Amniotic stem cell (primary cell): ENCODE measurements at places on chromosomes 2 and 18.
A peak's percentile ranks its signal among the peaks of the same experiment; 100 is the strongest.

GRCh38 chr18:30828700-30829099 lies 213.8 kb downstream of the DSC3 start:
- DNase-seq: no peak

- DNase-seq: no peak
Measured at GRCh38 chr18:13353084-13353823, 134.7 kb downstream of the LDLRAD4 start.

DNA sequence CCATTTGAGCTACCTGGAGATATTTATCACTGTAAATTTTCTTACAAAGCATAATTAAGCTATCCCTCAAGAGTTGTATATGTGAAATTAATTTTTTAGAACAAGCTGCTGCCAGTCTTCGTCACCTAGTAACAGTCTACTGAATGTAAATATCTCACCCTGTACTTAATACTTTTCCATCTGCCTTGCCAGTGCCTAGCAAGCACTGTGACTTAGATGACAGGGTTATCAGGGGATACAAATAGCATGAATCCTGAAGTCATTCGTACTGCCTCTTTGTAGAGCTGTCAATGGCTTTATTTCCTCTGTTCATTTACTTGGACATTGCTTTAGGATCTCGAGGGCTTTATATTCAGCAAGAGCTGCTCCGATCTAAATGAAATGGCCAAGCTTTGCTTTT lies 763.6 kb downstream of the ADCYAP1 start:
- DNase-seq: no peak

- DNase-seq: no peak
Measured at GRCh38 chr2:3126171-3126910, 251.3 kb downstream of the EIPR1 start.

DNA sequence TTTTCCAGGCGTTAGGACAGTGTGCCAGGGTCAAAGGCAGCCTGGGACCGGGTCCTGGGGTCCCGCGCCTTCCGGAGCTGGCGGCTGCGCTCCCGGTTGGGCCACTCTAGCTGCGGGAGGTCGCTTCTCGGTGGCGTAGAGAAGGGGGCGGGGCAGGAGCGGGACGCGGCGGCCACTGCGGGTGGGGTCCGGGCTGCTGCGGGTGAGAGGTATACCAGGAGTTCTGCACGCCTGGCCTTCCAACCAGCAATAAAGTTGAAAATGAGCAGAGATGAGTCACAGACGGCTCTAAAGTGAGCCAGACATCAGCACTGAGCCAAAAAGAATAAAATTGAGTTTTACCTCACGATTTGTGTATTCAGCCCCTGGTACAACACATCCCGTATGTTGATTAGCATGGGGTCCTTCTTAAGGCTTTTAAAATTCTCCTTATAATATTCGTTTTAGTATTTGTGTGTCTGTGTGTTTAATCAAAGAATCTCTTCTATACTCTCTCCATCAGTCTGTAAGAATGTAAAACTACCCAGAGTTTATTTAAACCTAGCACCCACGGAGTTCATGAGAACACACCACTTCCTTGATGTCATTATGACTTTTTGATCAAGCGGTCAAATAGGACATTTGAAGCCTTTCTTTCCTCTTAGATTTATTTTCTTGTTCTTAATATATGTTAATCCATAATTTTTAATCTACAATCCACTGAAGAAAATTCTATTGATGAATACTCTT lies at the start of gene C1GALT1C1L:
Gene C1GALT1C1L, minus strand, starts transcription at position 108 of the 729 bp plus-strand sequence. Its CDS starts 107 bp downstream, at position 1.
- no peak for DNase-seq

DNA sequence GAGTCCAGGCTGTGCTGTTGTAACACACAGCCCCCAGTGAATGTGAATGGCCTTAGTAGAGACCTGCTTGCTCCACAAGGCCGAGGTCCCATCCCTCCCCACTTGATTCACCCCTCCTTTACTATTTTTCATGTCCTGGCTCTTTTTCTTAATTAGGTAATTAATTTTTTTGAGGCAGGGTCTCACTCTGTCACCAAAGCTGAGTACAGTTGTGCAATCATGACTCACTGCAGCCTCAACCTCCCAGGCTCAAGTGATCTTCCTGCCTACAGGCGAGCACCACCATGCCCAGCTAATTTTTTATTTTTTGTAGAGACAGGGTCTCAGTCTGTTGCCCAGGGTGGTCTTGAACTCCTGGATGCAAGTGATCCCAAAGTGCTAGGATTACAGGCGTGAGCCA lies 19.3 kb downstream of the FBLN7 start:
- no peak for DNase-seq

DNA sequence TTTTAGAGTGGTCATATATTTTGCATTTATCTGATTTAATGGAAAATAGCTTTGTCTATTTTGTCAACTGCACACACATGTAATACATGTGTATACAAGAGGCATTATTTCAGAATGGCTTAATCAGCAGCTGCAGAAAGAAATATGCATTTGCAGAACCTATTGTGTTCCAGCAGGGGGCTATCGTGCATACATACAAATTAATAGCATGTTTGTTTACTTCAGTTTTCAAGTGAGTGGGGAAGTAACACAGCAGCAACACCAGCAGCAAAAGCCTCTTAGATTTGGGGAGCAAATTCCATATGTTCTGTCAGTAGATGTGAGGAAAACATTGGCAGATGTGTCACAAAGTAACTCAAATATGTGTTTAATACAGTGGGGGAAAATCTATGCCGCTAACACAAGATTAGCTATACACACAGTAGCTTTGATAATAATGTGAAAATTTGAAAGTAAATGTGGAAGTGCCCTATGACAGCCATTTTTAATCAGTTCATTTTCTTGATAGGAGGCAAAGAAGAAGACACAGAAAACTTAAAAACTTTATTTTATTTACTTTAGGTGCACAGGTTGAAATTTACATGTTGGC lies 218.1 kb downstream of the WDR7 start:
- peak; percentile 57 for DNase-seq

DNA sequence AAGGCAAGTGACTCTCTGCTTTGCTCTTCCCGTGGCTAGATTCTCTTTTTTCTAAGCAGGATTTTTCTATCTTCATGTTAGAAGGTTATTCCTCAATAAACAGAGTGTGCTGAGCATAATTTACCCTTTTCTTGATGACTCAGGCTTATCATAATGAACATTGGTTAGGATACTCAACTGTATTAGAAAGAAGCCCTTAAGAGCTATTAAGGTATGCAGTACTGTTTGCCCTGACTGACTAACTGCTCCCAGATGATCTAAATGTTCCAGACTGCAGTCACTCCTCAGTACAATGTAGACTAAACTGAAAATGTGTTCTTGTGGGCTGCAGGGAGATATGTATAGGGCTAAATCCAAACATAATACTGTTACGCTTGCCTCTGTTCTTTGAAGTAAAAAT lies 687.8 kb downstream of the NUP35 start:
- DNase-seq: no peak

DNA sequence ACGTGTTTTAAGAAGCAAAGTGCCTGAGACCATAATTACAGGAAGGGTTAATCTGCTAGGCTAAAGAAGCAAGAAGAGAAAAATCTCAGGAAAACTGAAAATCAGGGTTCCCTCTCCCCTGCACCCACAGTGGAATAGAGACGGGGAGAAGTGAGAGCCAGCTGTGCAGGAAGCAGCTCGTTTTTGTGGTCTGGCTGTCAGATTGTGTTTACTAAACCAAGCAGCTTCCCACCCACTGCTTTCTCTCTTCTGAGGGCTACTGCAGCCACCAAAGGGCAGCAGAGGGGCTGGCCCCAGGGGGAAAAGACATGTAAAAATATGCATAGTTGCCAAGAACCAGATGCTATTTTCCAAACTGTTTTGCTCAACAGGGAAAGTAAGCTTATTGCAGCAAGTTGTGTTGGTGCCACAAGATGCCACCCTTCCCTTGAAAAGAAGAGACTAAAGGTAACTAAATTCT lies 72.6 kb upstream of the THUMPD2 start:
- no peak for DNase-seq

- DNase-seq: peak; percentile 30
Measured at GRCh38 chr2:138373993-138374408, 127.6 kb upstream of the SPOPL start.

GRCh38 chr2:108855194-108855593 lies 68.6 kb downstream of the CCDC138 start:
- DNase-seq: peak; percentile 1

- DNase-seq: no peak
Measured at GRCh38 chr2:76039505-76039904, 328.8 kb upstream of the GCFC2 start.

- DNase-seq: no peak
Measured at GRCh38 chr2:163698857-163699256, 37.0 kb downstream of the FIGN start.

DNA sequence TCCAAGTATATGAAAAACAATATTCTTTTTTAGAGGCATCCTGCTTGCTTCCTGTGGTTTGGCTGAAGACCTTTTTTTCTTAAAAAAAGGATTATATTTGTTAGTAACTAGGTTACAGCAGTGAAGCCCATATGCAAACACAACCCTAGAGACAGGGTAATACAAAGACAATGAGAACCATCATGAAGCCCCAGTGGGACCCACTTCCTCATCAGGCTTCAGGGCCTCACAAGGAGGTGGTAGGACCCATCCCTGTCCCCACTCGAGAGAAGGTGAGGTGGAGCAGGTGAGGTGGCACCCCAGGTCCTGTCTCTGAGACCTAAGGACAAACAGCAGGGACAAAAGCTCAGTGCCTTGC lies 80.3 kb downstream of the EDAR start:
- DNase-seq: no peak

- DNase-seq: no peak
Measured at GRCh38 chr18:12747530-12748315, 44.9 kb downstream of the PSMG2 start.

DNA sequence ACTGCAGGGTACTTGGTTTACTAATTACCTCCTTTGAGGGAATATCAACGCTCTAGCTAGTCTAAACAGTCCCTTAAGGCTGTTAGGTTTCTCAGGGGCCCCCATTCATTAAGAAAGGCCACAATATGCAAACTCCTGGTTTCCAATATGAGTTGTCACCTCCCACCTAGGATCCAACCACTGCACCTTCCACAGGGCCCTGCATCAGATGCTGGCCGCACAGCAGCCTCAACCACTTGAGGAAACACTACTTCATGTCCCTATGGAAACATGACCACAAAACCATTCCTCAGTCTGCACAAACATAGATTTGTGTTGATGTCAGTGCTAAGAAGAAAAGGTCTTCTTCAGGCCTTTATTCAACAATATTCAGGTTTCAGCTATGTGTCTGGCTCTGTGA lies 40.9 kb downstream of the STAT4 start:
- DNase-seq: no peak

GRCh38 chr2:14120376-14120775 lies 512.1 kb upstream of the LRATD1 start:
- DNase-seq: no peak

GRCh38 chr2:112767693-112768330 lies 3.4 kb upstream of the CKAP2L start:
- DNase-seq: no peak

DNA sequence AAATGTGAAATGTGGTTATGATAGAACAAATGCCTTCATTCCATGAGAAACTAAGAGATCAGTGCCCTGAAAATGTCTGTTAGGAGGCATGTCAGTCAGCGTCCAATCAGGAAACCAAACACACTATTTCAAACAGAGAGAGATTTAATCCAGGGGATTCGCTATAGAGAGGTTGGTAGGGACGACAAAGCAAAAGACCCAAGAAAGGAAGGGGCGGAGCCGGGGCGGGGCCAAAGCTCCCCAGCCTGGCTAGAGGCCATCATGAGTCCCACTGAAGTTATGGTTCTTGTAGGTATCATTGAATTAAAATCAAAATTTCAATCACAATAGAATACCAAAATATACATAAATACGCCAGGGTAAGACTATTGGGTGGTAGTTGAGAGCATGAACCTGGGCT lies 32.9 kb upstream of the RNF149 start:
- no peak for DNase-seq

- DNase-seq: no peak
Measured at GRCh38 chr2:232022718-232023117, 61.2 kb downstream of the DIS3L2 start.

DNA sequence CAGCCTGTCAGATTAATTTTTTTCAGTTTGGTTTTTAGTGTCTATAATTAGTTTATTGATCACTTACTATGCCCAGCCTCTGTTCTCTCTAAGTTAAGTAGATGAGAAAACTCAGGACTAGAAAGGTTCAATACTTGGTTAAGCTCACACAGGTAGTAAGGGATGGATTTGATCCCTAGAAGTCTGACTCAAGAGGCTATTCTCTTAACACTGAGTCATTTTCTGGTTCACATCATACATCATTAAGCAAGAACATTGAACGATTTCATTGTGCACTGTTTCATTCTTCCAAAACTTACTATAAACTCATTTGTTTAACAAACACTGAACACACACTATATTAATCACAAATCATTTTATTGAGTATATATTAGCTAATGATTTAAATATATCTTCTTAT lies 54.1 kb upstream of the SLC38A11 start:
- DNase-seq: no peak

DNA sequence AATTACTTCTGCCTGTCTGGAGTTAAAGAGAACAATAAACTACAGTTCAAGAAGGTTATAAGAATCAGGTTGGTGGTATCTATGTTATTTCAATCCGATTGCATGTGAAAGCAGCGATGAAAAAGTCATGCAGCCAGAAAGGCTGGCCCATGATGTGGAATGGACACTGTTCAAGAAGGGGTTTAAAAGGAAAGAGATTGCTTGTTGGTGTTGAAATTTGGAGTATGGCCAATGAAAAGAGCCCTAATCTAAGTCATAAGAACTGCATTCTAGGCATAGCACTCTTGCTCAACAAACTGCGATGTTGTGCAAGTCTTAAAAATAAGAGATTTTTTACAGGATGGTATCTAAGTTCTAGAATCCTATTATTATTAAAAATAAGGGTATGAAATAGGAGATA lies 61.3 kb downstream of the EFEMP1 start:
- peak; percentile 78 for DNase-seq

DNA sequence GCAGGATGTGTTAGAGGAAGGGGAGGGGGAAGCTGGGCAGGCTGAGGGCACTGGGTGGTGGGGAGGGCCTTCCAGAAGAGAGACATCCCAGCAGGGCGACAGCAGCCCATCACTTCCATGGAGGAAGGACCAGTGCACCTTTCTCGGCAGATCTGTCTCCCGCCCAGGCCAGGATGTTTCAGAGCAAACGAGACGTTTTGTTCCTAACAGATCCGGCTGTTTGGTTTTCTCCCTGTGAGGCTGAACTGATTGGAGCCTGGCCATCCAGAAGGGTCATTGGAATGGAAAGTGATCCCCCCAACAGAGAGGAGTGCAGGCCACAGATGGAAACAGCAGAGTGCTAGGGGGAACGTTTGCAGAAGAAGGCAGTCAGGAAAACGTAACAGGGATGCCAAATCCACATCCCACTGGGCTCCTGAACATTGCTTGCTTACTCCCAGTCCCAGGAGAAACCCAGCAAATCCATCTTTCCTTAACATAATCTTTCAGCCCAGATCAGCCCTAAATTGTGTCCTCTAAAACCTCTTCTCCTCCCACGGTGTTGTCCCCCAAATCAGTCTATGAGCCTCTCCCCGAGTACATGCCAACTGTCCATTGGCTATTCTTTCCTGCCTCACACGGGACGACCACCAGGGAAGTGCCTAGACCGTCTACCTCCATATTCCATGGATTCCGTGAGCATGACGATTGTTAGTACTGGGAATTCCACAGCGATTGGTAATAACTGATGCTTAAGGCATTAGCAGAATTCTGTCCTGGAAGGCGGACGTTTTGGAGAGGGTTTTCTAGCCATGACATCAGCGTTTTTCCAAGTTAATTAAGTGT lies 126.8 kb downstream of the SEPTIN10 start:
- DNase-seq: peak; percentile 69
